ENCODE measurements at places on chromosomes 13 and 19.

GRCh38 chr19:3196064-3196932 is 10.6 kb downstream of the NCLN start:
- DNase-seq: no peak

DNA sequence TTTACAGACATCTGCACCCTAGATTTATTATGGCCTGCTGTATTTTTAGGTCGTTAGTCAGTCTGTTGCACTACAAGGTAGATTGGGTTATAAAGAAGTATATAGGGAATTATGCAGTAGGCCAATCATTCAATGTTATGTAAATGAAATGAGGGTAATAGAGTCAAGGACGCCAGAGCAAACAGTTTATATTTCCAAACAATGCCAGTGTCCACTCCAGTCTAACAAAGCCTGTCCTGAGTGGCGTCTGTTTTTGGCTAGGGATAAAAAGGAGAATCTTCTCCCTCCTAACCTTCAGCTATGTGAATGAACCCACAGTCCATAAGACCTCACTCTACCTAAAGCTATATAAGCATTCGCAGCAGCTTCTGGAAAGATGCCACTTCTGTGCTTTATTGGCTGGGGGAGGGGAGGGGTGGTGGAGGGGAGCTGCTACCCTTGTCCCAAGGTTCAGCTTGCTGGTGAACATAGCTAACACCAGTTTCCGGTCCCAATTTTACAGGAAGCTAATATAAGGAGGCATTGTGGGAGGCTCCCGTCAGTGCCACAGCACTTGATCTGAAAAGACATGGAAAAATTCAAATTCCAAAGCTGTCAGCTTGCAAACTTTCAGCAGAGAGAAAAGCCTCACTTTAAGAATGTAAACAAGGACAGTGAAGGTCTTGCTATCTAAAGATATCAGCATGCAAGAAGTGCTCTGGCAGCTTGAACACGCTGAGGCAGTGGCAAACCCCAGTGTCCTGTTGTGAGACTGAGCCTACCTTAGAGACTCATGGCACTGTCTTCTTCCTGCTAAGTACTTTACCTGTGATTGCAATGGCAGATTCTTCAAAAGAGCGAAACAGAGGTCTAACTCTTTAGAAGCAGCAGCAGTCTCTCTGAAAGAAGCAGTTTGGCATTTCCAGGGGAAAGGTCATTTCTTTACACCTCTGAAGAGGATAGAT is 369.9 kb downstream of the PCDH9 start:
- no peak for DNase-seq

- DNase-seq: no peak
Measured at GRCh38 chr13:46571189-46571908, 18.4 kb downstream of the LRCH1 start.

DNA sequence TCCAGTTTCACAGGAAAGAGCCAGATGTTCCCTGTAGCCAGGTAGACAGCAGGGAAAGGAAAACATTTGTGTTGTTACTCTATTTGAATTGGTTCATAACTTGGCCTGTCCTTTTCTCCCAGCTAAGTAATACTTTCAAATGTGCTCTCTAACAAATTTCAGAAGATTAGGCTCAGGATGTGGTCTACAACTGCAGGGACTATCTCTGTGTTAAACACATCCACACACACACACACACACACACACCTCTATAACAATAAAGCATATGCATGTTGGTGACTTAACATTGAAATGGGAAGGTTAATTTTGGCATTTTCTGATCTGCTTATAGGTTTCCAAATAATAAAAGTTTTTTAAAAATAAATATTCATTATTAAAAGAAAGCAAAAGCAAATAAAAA is 316.0 kb upstream of the ARGLU1 start:
- no peak for DNase-seq

DNA sequence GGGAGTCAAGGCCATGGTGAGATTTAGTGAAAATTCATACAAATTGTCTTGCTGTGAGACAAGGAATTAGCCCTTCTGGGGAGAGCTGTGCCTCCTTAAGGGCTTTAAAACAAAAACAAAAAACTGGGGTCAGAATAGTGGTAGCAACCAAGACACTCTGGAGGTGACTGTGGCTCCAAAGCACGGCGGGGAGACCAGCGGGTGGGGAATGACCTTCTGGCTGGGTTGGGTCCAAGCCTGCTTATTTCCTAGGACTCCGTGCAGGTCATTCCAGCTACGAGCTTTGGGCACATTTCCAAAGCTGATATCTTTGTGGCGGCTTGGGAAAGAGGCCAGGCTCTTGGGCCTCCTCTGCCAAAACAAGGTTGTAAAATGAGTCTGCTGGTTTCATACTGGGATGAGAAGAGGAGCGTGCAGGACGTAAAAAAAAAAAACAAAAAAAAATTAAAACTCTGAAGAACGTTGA is 348.3 kb downstream of the UQCRFS1 start:
- no peak for DNase-seq
